ENCODE measurements at places on chromosomes 2 and 18.

- DNase-seq: no peak
Observed at GRCh38 chr2:168529900-168530561, 74.0 kb downstream of the CERS6 start.

DNA sequence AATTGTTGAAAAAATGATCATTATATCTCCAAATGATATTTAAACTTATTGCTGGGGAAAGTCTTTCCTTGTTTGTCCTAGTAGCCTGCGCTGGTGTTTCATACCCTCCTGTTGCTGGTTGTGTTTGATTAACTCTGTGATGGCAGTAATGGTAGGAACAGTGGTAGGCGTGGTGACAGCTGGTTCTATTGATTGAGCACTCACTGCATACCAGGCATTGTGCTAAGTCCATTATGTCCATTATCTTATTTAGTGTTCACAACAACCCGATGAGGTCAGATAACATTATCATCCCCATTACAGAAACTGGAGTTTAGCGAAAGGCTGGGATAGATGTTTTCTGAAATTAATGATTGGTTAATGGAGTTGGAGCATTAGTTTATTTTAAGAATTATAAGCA is 77.8 kb upstream of the STON1 start:
- DNase-seq: no peak

- peak; percentile 72 for DNase-seq
Observed at GRCh38 chr2:45681675-45682074, 30.2 kb downstream of the PRKCE start.

DNA sequence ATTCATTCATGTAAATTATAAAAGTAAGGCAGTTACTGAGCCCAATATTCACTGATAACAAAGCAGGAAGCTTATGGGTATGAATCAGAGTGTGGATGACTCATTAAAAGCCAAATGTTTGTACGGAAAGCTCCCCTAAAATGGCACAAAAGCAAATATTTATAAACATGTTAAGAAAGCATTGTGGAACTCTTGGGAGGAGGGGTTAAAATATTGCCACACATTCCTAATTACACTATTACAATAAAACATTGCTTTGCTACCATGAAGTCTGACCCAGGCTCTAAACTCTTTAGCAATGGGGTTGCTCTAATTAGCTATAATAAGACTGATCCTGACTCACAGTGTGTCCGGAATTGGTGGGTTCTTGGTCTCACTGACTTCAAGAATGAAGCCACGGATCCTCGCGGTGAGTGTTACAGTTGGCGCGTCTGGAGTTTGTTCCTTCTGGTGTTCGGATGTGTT is 110.9 kb downstream of the NAB1 start:
- DNase-seq: peak; percentile 60

DNA sequence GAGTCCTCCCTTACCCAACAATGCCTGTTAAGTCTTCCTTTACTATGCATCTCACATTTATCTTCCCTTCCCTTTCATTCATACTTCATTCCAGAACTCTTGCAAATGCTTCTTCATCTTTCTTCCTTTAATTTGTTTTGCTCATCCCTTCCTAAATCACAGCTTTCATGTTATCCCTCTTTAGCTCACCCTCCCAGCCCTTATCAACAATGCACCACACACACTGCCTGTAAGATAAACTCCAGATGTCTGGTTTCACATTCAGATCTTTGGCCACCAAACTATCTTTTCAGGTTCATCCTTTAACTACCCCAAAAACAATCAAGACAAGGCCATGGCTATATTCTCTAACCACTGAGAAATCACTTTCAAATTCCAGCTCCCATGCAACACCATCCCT is 3.4 kb downstream of the CCDC93 start:
- no peak for DNase-seq

- no peak for DNase-seq
Observed at GRCh38 chr2:68391099-68391498, 26.0 kb downstream of the PLEK start.

DNA sequence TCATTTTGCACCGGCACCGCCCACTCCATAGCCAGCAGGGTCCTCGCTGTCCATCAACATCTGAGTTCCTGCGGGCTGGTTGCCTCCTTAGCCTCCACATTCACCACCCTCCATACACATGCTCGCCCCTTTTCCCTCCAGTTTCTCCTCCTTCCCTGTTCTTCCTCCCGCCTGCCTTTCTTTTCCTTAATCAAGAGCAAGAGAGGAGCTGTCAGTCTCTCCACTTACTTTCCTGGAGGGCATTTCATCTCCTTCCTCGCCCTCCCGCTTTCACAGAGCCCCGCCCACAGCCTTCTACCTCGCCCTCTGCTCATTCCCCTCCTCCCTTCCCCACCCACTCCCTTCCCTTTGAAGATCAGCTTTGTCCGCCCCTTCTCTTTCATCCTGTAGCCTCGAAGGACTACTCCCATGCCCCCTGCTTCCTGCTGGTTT is 13.8 kb upstream of the ZBTB7C start:
- DNase-seq: peak; percentile 33

DNA sequence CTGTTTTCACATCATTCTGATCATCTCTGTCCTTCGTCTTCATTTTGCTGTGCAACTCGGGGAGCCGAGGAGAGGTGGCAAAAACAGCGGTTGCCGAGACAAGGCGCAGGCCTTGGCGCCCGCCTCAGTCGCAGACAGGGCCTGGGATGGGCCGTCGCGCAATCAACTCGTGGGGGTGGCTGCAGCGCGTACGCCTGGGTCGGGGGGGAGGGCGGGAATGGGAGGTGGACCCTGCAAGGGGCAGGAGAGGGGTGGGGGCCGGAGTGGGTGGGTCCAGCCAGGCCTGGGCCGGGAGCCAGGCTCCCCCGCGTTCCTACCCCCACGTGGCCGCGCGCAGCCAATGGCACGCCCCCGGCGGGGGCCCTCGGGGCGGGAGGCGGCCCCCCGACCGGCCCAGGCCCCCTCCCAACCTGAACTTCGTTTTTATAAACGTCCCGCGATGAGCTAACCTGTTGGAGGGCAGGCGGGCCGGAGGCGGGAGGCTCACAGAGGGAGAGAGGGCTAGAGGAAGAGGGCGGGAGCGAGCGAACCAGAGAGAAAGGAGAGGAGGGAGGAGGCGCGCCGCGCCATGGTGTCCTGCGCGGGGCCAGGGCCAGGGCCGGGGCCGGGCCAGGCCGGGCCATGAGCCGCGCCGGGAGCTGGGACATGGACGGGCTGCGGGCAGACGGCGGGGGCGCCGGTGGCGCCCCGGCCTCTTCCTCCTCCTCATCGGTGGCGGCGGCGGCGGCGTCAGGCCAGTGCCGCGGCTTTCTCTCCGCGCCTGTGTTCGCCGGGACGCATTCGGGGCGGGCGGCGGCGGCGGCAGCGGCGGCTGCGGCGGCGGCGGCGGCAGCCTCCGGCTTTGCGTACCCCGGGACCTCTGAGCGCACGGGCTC is at the start of gene HOXD13:
Gene HOXD13, plus strand, starts transcription at position 452 of the 875 bp plus-strand sequence. Its CDS starts 170 bp downstream, at position 622.
- peak; percentile 15 for DNase-seq

DNA sequence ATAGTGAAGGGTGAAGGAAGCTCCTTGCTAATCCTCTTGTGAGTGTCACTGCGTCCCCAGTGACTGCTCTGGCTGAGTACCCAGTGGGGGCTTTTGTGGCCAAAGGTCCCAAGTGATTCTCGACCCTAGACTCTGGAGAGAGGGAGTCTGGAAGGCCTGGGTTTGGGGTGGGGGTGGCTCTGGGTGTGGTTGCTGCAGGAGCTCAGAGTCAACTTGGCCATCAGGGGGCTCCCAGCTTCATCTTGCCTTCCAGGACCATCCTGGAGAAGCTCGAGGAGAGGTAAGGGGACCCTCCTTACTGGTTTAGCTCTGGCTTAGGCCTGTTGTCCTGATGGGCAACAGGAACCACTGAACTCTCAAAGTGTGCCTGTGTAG is 592 bp downstream of the PSD4 start:
- no peak for DNase-seq

- DNase-seq: no peak
Observed at GRCh38 chr18:9865764-9866490, 19.8 kb upstream of the TXNDC2 start.

GRCh38 chr18:21099442-21099841 is 12.2 kb downstream of the ROCK1 start:
- DNase-seq: no peak

DNA sequence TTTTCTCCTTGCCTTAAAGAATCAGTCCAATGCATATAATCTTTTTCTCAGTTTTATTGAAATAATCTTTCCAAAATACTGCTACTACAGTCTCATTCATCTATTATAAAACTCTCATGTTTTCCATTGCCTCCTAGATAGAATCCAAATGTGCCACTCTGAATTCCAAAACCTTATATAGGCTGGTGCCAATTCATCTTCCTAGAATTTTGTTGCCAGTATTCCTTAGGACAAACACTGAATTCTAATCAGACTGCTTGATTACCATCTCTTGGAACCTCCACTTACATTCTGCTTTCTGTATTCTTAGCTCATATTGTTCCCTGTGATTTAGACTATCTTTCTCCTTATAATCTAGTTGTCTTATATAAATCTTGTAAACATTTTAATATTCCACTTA is 427.6 kb upstream of the DCC start:
- DNase-seq: no peak

GRCh38 chr2:121388371-121388770 is 103.4 kb upstream of the TFCP2L1 start:
- no peak for DNase-seq
